ENCODE measurements at places on chromosomes 3 and 15.

GRCh38 chr15:75454471-75455378, 3.2 kb upstream of the SIN3A start:
- no peaks in the 10 kb centered on the region for H3K36me3 ChIP-seq
- H3K4me3 ChIP-seq: peak overlapping the region; percentile 93
- DNase-seq: peak; percentile 85
- peaks cover 23% of the 10 kb centered on the region for H3K4me1 ChIP-seq

DNA sequence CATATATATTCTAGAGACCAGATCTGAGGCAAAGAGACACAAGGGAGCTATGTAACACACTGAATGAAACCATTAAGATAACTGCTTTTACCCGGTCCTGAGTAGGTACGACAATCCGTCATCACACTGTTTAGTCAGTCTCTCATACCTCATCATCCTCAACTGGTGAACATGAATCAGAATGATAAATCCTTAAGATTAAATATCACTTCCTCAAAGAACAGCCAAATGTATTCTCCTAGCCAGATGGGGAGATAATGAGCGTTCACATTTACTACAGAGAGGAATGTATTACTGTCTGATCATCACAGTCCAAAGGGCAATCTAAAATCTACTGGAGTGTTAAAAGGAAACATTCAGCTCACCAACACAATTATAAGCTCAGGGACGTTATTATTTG, 319.4 kb upstream of the STAC start:
- peak; percentile 27 for DNase-seq
- no peaks in the 10 kb centered on the region for H3K36me3 ChIP-seq
- H3K4me3 ChIP-seq: no peak overlapping the region
- no peaks in the 10 kb centered on the region for H3K27me3 ChIP-seq

DNA sequence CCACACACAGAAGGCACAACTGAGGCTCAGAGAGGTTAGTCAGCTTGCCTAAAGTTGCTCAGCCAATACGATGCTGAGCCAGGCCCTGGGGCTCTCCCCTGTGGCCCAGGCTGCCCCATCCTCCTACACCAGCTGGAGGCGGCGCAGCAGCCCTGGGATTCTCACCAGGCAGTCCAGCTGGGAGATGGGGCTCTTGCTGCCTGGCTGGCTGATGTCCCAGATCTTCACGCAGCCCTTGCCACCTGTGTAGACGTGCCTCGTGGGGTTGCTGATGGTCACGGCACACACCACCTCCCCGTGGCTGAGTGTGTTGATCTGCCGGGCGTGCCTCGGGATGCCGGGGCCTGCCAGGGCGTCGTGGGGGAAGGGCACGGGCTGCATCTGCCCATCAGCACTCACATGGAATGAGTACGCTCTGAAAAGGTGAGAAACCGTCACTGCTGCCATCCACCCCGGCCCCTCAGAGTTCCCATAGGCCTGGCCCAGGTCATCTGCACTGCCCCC, 42.8 kb downstream of the TLE3 start:
- no peak overlapping the region for H3K4me3 ChIP-seq
- DNase-seq: no peak
- no peaks in the 10 kb centered on the region for H3K27me3 ChIP-seq
- peaks cover 13% of the 10 kb centered on the region for H3K36me3 ChIP-seq

DNA sequence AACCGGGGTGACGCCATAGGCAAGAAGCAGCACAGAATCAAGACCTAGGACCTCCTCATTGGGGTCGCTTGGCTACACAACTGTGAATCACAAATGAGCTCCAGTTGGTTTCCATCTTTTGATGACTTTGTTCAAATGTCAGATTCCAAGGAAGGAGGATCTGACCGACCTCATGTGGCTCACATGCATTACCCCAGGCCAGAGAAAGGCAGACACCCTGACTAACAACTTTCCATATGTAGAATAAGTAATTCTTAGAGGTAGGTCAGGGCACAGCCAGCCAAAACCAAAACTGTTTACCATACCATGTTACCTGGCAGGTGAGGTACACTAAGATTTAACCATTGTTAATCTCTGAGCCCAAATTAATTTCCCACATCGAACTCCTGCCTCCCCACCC, 96.5 kb downstream of the CCNL1 start:
- no peak overlapping the region for H3K27ac ChIP-seq
- DNase-seq: no peak
- H3K4me1 ChIP-seq: 0 out of 2 replicates have a peak, but pooled peaks cover 5% of the 10 kb centered on the region
- H3K27me3 ChIP-seq: no peaks in the 10 kb centered on the region

DNA sequence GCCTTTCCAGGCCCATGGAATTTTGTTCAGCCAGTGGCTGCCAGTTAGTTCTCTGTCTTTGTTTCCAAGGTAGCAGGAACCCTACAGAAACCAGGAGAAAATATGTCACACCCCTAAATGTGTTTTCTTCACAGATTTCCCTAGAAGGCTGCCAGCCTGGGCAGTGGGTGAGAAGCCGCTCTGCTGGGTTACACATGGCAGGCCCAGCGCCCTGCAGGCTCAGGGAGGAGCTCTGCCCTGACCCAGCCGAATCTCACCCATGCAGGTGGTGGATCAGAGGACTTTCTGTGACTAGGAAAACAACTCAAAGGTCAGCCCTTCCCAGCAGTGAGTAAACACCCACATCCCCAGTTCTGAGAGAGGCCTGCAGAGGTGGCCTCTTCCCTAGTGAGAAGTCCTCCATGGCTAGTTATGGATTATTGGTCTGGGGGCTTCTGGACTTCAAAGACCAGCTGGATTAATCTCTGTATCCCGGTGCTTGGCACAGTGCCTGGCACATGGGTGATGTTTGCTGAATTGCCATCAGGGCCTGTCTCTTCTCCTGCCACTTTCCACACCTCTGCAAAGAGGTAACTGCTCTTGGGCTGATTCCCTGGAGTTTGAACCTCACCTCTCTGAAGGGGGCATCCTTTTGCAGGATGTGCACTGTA, 34.7 kb upstream of the BDH1 start:
- H3K36me3 ChIP-seq: no peaks in the 10 kb centered on the region
- no peaks in the 10 kb centered on the region for H3K27me3 ChIP-seq
- H3K4me3 ChIP-seq: no peak overlapping the region
- H3K4me1 ChIP-seq: no peaks in the 10 kb centered on the region
- DNase-seq: no peak

- no peak overlapping the region for H3K4me3 ChIP-seq
- DNase-seq: no peak
- H3K27me3 ChIP-seq: no peaks in the 10 kb centered on the region
Measured at GRCh38 chr15:29424118-29424517, 154.5 kb upstream of the NSMCE3 start.

- peak; percentile 46 for DNase-seq
- no peaks in the 10 kb centered on the region for H3K27me3 ChIP-seq
- H3K36me3 ChIP-seq: no peaks in the 10 kb centered on the region
- no peak overlapping the region for H3K4me3 ChIP-seq
- H3K4me1 ChIP-seq: peaks cover 74% of the 10 kb centered on the region
Measured at GRCh38 chr3:4827767-4828166, 151.5 kb upstream of the BHLHE40 start.

DNA sequence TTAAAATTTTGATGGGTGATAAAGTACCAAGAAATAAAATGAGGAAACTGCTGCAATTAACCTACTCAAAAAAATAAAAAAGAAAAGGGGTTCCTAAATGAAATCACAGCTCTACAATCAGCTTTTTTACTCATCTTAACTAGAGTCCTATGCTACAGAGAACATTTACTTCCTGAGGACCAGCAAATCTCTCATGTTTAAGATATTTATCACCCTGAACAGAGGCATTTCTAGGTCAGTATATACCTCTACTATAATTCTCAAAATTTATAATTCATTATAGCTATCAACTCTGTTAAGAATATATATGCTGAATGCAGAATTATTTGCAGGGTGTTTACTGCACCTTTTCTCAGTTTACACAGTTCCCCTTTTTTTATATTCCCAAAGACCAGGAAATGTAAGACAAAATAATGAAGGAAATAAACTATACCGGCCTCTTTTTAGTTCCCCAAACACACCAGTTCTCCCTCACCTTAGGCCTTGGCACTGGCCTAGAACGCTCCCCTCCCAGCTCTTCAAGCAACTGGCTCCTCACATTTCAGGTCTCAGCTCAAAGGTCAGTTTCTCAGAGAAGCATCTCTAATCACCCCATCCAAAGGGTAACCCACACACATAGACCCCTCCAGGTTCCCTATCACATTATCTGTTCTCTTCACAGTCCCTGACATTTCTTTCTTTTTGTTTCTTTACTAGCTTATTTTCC, 71.1 kb downstream of the LRRFIP2 start:
- no peaks in the 10 kb centered on the region for H3K4me1 ChIP-seq
- H3K36me3 ChIP-seq: peaks cover 6% of the 10 kb centered on the region
- H3K27ac ChIP-seq: no peak overlapping the region
- no peak for DNase-seq

- peak overlapping the region; percentile 75 for H3K27ac ChIP-seq
- no peaks in the 10 kb centered on the region for H3K27me3 ChIP-seq
- H3K4me3 ChIP-seq: peak overlapping the region; percentile 12
Measured at GRCh38 chr3:156614642-156615511, 59.5 kb upstream of the TIPARP start.

GRCh38 chr3:108416111-108416869, 94.1 kb downstream of the MYH15 start:
- H3K36me3 ChIP-seq: no peaks in the 10 kb centered on the region
- H3K4me1 ChIP-seq: peaks cover 33% of the 10 kb centered on the region
- H3K4me3 ChIP-seq: no peak overlapping the region
- H3K27ac ChIP-seq: no peak overlapping the region

- H3K4me3 ChIP-seq: no peak overlapping the region
- peaks cover 17% of the 10 kb centered on the region for H3K4me1 ChIP-seq
- peak; percentile 31 for DNase-seq
- no peaks in the 10 kb centered on the region for H3K27me3 ChIP-seq
- no peak overlapping the region for H3K27ac ChIP-seq
- H3K36me3 ChIP-seq: no peaks in the 10 kb centered on the region
Measured at GRCh38 chr15:64024172-64025050, 21.9 kb downstream of the DAPK2 start.

- no peaks in the 10 kb centered on the region for H3K36me3 ChIP-seq
- H3K4me3 ChIP-seq: no peak overlapping the region
- DNase-seq: no peak
- H3K4me1 ChIP-seq: no peaks in the 10 kb centered on the region
- peaks cover 10% of the 10 kb centered on the region for H3K27me3 ChIP-seq
Measured at GRCh38 chr3:140180603-140181002, 245.6 kb downstream of the CLSTN2 start.

GRCh38 chr3:71905426-71905825, 120.5 kb upstream of the PROK2 start:
- H3K36me3 ChIP-seq: no peaks in the 10 kb centered on the region
- no peaks in the 10 kb centered on the region for H3K4me1 ChIP-seq
- no peak overlapping the region for H3K27ac ChIP-seq

DNA sequence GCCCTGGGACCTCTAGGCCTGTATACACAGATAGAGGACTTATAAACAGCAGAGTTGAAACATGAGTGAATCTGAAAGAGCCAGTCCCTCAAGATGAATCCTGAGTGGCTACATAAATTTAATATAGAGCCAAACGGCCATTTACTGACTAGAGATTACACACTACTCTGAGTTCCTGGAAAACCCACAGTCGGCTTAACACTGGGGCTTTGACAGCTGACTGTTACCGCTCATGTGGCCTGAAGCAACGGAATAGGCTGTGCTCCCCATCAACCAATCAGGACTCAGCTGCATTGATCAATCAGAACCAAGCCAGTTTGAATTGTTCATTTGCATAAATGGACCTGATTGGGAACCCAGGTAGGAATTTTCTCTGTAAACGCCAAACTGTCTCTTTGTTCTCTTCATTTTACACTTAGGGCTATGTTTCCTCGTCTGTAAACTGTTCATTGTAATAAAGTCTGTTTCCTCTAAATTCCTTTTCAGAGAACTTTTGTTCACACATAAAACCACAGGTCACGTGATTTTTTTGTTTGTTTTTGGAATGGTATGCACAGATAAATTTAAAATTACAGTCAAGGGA, 40.5 kb downstream of the CCNL1 start:
- H3K4me3 ChIP-seq: no peak overlapping the region
- DNase-seq: no peak
- no peak overlapping the region for H3K27ac ChIP-seq
- H3K27me3 ChIP-seq: no peaks in the 10 kb centered on the region
- H3K4me1 ChIP-seq: peaks cover 23% of the 10 kb centered on the region

DNA sequence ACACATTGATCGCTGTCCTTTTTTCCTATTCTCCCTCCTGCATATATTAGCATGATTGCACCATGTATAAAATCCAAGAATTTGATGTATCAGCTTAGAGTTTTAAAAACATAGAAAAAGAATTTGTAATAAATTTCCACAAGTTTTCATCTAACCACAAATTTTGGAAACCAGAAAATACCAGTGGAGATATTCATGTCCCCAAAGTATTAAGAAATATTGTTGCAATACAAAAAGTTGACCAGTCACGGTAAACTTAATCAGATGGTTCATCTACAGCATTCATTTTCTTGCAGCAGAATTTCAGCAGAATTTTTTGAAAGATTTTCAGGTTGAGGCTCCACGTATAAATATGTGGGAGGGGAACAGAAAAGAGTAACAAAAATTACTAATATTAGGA, 500.9 kb upstream of the MDFIC2 start:
- H3K27ac ChIP-seq: no peak overlapping the region
- H3K36me3 ChIP-seq: no peaks in the 10 kb centered on the region
- peaks cover 6% of the 10 kb centered on the region for H3K4me1 ChIP-seq
- peak; percentile 51 for DNase-seq
- H3K4me3 ChIP-seq: no peak overlapping the region

- peak overlapping the region; percentile 76 for H3K4me3 ChIP-seq
- no peaks in the 10 kb centered on the region for H3K36me3 ChIP-seq
- peak; percentile 89 for DNase-seq
- H3K27me3 ChIP-seq: no peaks in the 10 kb centered on the region
- peak overlapping the region; percentile 90 for H3K27ac ChIP-seq
- H3K4me1 ChIP-seq: peaks cover 8% of the 10 kb centered on the region
Measured at GRCh38 chr3:41960826-41961750, 815 bp downstream of the ULK4 start.

GRCh38 chr3:39190281-39191025, 1.9 kb downstream of the XIRP1 start:
- no peak for DNase-seq
- H3K27me3 ChIP-seq: no peaks in the 10 kb centered on the region
- H3K36me3 ChIP-seq: no peaks in the 10 kb centered on the region
- H3K4me3 ChIP-seq: no peak overlapping the region

GRCh38 chr15:69472046-69472445, 19.4 kb downstream of the RPLP1 start:
- DNase-seq: no peak
- H3K4me3 ChIP-seq: no peak overlapping the region
- no peaks in the 10 kb centered on the region for H3K27me3 ChIP-seq
- no peaks in the 10 kb centered on the region for H3K36me3 ChIP-seq

Data from GM23248 (cell line).